ENCODE measurements at places on chromosomes 12 and 14. TPM values are rescaled to one million over a fixed set of nuclear protein-coding genes. Genes with fewer than 3 reads are reported as not detected.

DNA sequence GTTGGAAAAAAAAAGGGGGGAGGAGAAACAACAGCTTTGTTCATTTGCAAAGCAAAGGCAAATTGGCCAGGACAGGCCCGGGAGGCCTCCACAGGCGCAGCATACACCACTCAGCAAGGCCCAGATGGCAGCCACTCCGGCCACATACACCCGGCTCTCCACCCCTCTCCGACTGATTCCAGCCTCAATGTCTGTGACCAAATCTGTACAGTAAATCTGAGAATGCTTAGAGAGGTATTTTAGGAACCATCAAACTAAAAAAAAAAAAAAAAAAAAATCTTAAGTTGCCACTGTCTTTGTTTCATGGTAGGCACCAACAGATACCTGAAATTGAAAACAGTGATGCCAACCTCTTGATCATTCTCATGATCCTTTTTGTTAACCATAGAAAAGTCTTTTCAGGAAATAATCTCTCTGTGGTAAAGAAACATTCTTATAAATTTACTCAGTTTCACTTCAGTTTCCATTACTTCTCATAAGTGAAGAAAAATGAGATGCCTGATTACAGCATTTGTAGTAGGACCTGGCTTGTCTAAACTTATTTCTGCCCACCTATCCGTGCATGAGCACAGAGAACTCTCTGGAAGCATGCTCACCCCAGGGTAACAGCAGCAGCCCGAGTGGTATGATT, 20.2 kb downstream of the VPS37B start:
- no peak for DNase-seq

GRCh38 chr14:66133666-66134065, 352.5 kb upstream of the CCDC196 start:
- DNase-seq: no peak

- no peak for DNase-seq
Observed at GRCh38 chr14:29321646-29322045, 555.1 kb downstream of the FOXG1 start.

DNA sequence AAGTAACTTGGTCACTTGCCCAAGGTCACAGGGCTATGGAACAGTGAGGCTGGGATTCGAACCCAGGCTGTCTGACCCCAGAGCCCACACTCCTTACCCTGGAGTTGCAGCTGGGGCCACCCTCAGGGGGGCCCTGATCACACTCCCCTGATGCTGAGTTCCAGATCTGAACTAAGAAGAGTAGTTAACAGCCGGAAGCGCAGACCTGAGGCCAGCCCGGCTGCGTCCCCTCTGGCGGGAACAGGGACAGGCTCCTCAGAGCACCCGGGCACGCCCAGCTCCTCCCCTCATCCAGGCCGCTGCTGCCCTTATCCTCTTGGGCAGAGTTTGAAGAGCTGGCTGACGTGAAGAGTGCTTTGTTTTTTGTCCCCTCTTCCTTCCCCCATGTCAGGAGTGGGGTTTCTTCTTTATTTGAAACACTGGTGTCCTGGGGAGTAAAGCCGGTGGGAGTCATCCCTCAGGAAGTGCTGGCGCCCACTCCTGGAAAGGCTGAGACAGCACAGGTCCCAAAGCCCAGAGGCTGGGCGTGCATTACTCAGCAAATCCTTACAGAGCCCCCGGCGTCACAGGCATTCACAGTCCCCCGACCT, 8.7 kb downstream of the PHB2 start:
- peak; percentile 94 for DNase-seq

DNA sequence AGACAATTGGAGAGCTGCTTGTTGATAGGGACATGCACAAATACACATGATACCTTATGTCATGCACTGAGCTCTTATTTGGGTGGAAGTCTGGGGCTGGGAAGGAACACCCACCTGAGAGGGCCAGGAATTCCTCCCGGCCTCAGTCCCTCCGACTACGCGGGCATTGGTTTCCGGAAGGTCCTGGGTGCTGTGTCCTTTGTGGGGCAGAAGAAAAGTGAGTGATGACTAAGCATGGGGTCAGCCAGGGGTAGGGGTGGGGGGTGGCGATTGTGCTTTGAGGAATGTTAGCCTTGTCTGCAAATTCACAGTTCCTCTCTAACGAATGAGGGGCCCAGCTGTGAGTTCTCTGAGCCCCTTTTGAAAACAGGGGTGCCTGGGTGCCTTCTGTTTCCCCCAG, 798 bp downstream of the CELA1 start:
- DNase-seq: peak; percentile 71

DNA sequence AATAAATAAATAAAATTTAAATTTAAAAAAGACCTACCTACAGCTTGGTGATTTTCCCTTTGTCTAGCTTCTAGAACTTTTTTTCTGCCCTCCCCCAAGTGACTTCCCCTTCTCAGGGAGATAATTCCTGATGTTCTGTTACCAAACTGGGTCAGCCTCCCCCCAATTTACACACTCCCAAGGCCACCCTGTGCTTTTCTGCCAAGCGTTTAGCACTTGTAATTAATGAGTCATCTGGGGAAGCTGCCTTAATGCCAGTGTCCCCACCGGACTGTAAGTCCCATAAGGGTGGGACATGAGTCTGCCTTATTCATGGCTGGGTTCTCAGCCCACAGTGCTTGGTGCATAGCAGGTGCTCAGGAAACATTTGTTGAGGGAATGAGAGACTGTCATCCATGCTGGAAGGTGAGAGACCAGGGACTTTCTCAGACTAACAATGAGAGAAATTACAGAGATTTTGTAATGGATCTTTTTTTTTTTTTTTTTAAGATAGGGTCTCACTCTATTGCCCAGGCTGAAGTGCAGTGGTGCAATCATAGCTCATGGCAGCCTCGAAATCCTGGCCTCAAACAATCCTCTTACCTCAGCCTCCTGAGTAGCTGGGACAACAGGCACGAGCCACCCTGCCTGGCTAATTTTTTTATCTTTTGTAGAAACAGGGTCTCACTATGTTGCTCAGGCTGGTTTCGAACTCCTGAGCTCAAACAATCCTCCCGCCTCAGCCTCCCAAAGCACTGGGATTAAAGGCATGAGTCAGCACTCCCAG, 106.8 kb downstream of the PHETA1 start:
- DNase-seq: no peak

- no peak for DNase-seq
Observed at GRCh38 chr14:97246648-97247047, 449.5 kb downstream of the VRK1 start.

GRCh38 chr12:112861284-112861683, 45.5 kb upstream of the OAS1 start:
- no peak for DNase-seq

- DNase-seq: no peak
Observed at GRCh38 chr14:67955261-67955660, 135.7 kb downstream of the RAD51B start.

- DNase-seq: no peak
Observed at GRCh38 chr12:104248444-104248843, 32.9 kb downstream of the TXNRD1 start.

Gene GNB3
- not detected for total RNA-seq

Gene TAS2R46
- total RNA-seq: 0.89 TPM

Data from SJSA1 (cell line).